ENCODE measurements at places on chromosomes 3 and 15. TPM values are rescaled to one million over a fixed set of nuclear protein-coding genes. Genes with fewer than 3 reads are reported as not detected.

The LRRC31 gene
- not detected for total RNA-seq

The FANCD2 gene
- total RNA-seq: 81.2 TPM

The SNX22 gene
- total RNA-seq: 0.74 TPM

The CHRNB4 gene
- not detected for total RNA-seq

The WNT7A gene
- total RNA-seq: 0.58 TPM

The CAND2 gene
- 1.8 TPM for total RNA-seq

The CHRM5 gene
- not detected for total RNA-seq

The BMF gene
- total RNA-seq: 23.7 TPM

The ADCY5 gene
- total RNA-seq: not detected

The SAMMSON gene
- total RNA-seq: not detected

The H1-8 gene
- not detected for total RNA-seq

The SERPINI2 gene
- not detected for total RNA-seq

The ANKUB1 gene
- total RNA-seq: not detected

The NR2E3 gene
- not detected for total RNA-seq

The TTC14 gene
- total RNA-seq: 53.1 TPM

The COPB2 gene
- total RNA-seq: 105 TPM

Measured in activated T-cell treated with anti-CD3 and anti-CD28 coated beads, Interleukin-2, amount 50 U/mL, for 72 hours (primary cell).